Astrocyte of the cerebellum (primary cell): ENCODE measurements at places on chromosomes 3 and 15.

GRCh38 chr3:183307749-183308148 is 54.7 kb downstream of the B3GNT5 start:
- DNase-seq, result no peak

DNA sequence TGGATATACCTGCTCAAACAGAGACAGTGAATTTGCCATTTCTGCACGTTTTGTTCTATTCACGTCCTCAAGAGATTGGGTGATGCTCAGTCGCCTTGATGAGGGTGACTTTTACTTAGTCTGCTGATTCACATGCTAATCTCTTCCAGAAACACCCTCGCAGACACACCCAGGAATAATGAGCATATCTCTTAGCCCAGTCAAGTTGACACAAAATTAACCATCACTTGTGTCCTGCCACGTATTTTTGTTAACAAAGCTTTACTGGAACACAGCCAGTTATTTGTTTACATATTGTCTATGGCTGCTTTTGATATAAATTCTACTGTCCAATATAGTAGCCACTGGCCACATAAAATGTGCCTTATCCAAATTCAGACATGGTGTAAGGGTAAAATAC is 218.3 kb downstream of the FHIT start:
- no peak for DNase-seq

- no peak for DNase-seq
These were observed 9.3 kb downstream of the MSL2 start for GRCh38 chr3:136186846-136187245.

GRCh38 chr3:167862104-167862730 is 126.7 kb downstream of the SERPINI1 start:
- no peak for DNase-seq

- DNase-seq, result no peak
These were observed 45.6 kb downstream of the NME9 start for GRCh38 chr3:138284079-138284478.

GRCh38 chr3:55556619-55557537 is 69.8 kb upstream of the WNT5A start:
- DNase-seq, result no peak

DNA sequence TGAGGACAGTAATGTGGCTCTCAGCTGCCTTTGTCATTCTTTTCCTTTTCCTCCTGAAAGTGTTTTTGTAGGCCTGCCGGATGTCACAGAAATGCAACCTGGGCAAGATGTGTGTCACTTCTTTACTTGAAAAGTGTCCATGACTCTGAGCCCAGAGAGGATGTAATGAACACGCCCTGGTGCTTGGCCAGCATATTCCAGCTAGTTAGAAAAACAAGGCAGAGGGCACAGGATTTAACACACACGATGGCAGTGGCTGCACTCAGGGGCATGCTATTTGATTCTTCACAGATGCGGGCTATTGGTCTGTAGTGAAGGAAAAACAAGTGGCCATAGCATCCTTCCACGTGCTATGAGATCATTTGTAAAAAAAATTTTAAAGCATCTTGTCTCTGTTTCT is 30.3 kb upstream of the PTX3 start:
- no peak for DNase-seq

- DNase-seq, result no peak
These were observed 228.8 kb upstream of the PPP2R3A start for GRCh38 chr3:135736740-135737139.

DNA sequence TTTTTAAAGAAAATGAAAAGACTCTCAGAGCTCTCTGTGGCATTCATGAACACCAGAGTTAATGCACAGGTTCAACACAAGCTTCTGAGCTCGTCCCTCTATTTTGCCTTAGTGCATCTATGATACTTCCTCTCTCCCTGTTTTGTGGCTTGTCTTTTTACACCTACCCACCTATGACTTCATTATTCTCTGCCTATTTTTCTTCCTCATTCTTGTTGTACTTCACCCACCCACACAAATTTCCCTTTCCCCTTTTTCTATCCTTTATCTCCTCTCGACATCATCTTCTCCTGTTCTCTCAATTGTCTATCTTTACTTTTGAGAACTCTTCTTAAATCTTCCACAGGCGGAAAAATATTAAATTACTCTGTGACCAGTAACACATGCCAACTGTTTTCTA is 48.6 kb downstream of the OR5H15 start:
- DNase-seq, result no peak

GRCh38 chr3:30894521-30895251 is at the start of gene GADL1:
GADL1 (minus strand) TSS chr3:30894661; CDS start chr3:30894614, 47 bp downstream.
- DNase-seq, result peak; percentile 1

DNA sequence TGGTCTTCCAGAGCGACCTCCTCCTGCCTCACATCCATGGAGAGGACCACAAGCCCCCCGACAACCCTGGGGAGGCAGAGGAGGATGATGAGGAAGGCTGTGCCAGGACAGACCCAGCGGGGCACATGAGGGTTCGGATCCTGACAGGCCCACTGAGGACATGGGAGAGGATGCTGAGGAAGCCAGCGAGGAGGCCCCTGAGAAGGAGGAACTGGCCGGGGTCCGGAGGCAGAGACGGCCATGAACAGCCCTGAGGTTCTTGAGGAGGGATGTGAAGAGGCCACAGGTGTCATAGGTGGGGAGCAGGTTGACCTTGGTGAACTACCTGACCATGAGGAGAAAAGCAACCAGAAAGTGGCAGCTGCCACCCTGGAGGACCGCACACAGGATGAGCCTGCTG is 54.9 kb upstream of the WNT7A start:
- DNase-seq, result no peak

- DNase-seq, result peak; percentile 0
These were observed 995.3 kb downstream of the OTOL1 start for GRCh38 chr3:162491952-162492351.

GRCh38 chr15:31255732-31256377 is 70.8 kb upstream of the KLF13 start:
- no peak for DNase-seq

DNA sequence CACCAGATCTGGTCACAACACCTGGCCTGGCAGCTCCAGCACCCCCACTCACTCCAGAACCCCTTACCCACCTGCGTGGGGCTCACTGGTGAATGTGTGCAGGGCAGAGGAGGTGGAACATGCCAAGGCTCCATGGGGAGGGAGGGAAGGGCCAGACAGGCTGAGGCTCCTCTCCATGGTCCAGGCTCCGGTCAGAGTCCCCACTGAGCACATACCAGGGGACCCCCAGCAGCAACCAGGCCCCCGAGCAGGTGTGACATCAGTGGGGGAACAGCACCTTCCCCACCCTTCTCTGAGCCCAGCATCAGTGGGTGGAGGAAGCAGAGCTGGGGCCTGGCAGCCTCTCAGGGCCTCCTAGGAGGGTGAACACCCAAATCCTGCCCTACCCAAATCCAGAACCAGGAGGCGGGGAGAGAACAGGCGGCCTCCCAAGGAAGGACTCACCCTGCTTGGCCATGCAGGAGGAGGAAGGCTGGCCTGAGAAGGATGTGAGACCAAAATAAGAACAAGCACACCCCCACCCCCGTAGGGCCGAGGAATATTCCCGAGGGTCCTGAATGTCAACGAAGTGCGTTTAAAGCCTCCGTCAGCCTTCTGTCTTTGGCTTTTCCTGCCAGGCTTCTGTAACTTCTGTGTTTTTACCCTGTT is 1.1 kb upstream of the GP9 start:
- no peak for DNase-seq

DNA sequence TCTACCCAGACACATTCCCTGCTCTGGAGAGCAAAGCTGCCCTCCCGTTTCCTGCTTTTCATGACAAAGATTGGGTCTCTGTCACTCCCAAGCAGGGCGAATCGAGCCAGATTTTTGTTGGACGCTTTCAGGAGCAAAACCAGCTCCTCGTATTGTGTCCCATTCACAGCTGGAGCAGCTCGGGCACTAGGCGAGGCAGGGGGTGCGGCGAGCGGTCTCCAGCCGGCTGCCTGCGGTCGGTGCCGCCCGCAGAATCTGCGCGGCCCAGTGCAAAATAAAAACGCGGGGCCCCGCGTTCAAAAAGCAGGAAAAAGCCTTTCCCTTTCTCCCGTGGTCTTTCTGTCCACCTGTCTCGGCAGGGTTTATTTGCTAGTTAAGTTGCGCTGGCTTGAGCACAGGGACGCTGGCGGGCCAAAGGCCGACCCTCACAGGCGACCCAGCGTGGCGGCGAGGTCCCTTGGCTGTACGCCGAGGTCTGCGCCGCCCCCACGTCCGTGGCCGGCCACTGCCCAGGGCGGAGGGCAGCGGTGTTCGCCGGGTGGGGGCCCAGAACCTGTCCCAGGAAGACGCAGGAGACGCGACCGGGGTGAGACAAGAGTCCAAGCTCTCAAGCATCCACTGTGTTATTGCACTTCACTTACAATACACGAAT is 71.2 kb downstream of the CYP19A1 start:
- no peak for DNase-seq

DNA sequence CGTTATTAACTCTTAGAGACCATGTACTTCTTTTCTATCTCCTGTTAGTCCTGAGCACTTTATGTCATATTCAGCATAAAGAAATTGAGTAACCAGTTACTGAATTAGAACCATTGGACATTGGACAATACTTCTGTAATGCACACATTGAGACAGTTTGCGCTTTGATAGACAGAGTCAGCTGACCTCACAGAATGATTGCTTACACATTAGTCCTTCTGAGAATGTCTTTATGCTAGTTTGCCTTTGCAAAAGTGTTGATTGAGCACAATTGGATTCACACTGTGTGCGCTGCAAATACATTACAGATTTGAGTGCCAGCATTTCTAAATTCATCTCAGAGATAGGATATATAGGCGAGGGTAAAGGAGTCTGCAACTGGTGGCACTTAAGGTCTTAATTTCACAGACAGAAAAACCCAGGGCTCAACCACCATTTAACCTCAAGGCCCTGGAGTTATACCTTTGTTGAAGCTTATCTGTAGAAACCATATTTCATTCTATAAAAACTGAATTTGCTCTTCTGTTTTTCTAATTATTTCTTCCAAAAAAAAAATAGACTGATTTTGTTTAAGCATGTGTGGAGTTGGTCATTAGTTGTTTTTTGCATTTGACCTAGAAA is 3.8 kb downstream of the SERPINI1 start:
- no peak for DNase-seq

- no peak for DNase-seq
These were observed 59.0 kb upstream of the CTSH start for GRCh38 chr15:79003896-79004295.

GRCh38 chr15:65926459-65926858 is 57.2 kb downstream of the RAB11A start:
- no peak for DNase-seq

DNA sequence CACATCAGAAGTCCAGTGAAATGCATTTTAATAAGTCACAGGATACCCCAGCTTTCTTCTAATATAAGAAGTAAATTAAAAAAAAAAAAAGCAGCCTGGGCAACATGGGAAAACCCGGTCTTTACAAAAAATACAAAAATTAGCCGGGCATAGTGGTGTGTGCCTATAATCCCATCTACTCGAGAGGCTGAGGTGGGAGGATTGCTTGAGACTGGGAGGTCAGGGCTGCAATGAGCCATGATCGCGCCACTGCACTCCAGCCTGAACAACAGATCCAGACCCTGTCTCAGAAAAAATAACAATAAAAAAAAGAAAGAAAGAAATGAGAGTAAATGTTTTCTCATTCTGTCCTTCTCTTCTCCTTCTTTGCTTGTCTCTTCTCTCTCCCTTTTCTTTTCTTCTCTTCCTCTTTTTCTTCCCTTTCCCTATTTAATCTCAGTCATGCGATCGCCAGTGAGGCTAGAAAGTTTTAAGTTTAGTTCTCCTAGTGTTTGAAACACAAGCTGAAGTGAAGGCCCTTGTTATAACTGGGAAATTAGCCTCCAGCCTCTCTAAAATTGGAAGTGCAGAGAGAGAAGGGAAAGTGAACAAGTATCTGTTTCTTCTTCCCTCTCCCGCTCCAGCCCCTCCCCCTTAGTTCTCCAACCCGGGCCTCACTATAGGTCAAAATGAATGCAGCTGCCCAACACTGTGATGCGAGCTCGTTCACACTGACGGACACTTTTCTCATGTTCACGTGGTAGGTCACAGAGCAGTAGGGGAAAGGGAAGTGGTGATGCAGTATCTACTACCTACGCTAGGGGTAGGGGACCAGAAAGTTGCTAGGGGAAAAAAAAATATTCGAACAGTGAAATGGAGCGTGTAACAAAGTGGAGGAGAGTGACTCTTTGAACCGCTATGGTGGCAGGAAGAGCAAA is 23.5 kb upstream of the TSC22D2 start:
- no peak for DNase-seq
